ENCODE measurements at places on chromosomes 4 and X.

DNA sequence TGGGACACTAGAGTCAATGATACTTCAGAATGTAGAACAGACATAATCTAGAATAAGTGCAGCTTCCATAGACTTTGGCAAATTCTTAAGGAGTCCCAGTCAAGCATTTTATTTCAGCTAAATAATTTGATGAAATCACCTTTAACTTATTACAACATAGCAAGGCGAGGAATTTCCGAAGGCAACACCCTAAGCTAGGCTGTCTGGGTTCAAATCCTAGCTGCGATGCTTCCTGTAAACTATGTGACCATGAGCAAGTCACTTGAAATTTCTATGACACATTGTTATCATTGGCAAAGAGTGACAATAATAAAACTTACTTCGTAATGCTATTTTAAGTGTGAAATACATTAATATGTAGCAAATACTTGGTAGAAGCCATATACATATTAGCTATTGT is 679.1 kb downstream of the DMD start:
- DNase-seq: no peak

- DNase-seq: no peak
Measured at GRCh38 chr4:76779740-76780459, 118.0 kb downstream of the SOWAHB start.

DNA sequence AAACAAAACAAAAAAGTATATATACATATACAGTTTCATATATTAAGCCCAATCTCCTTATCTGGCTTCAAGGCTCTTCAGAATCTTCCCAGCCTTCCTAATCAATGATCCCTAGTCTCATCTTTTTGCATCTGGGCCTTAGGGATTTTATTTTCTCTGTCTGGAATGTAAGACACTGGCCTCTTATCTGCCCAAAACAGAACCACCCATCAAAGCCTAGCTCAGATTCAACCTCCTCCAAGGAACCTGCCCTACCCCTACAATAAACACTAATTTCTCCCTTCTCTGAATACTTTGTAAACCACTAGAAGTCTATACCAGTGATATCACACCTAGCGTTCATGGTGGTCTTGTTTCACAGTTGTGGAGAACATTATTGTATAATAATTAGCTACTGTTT is 23.2 kb upstream of the GAB1 start:
- no peak for DNase-seq

- DNase-seq: no peak
Measured at GRCh38 chr4:6772223-6772928, 10.2 kb upstream of the KIAA0232 start.

GRCh38 chr4:634599-634985 is 9.2 kb downstream of the PDE6B start:
- no peak for DNase-seq

GRCh38 chr4:176964116-176964691 is 171.5 kb upstream of the VEGFC start:
- DNase-seq: no peak

DNA sequence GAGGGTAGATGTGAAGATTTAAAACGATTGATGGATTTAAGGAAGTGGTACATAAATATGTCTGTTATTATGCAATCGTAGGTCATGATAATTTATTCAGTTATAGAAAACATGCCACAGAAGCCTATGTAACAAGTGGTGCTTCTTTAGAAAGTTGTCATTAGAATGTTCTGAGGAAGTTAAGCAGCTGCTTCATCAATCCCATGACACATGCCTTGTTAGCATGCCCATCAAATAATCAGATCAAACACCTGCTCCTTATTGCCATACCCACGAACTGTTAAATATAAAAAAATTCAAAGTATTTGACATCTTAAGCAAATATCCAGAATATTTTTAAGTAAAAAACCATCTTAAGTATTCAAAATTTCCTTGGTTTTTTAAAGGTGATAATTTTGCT is 76.4 kb upstream of the MYOZ2 start:
- no peak for DNase-seq

GRCh38 chr4:33176566-33176965 is 2456.4 kb downstream of the PCDH7 start:
- no peak for DNase-seq
